ENCODE measurements at places on chromosomes 5 and 9.

DNA sequence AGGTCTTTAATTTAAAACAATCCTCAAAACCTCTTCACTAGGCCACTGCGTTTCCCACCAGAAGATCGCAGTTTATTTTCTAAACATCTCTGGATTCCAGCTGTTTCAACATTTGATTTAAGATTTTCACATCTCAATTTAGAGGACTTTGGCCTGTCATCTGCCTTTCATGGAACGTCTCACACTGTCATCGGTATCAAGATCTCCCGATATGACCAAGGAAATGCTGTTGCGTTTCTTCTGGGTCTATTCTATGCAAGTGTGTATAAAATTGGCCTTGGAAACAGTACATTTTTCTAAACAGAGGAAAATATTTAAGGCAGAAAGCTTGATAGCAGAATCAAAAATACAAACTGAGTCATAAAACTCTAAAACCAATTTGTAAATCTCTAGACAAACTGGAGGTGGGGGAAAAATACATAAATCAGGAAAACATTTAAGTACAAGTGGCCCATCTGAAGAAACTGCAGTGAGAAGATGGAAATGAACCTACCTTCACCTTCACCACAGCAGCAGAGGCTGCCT lies 53.6 kb upstream of the SIMC1 start:
- DNase-seq = no peak

GRCh38 chr5:97141539-97141938 lies 872 bp downstream of the LIX1 start:
- DNase-seq = no peak

- no peak for DNase-seq
Observed at GRCh38 chr9:129929496-129930125, 94.4 kb downstream of the USP20 start.

- no peak for DNase-seq
Observed at GRCh38 chr9:104108315-104108714, 14.2 kb downstream of the SMC2 start.

DNA sequence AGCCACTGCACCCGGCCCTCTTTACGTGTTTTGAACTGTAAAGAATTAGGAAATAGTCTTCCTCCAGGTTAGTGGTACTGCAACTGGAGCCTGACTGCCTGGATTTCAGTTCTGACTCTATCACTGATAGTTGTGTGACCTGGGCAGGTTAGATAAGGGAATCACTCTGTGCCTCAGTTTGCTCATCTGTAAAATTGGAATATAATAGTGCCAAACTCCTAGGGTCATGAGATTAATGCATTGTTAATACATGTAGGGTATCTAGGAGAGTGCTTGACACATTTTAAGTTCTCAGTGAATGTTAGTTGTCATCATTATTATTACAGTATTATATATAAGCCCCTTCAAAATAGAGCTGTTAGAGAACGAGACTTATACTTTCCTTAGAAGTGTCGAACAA lies 72.5 kb upstream of the FSD1L start:
- DNase-seq = no peak

GRCh38 chr5:179125789-179126505 lies 65.8 kb downstream of the ZNF354C start:
- DNase-seq = no peak

GRCh38 chr9:6910032-6910431 lies 152.3 kb downstream of the KDM4C start:
- DNase-seq = no peak

DNA sequence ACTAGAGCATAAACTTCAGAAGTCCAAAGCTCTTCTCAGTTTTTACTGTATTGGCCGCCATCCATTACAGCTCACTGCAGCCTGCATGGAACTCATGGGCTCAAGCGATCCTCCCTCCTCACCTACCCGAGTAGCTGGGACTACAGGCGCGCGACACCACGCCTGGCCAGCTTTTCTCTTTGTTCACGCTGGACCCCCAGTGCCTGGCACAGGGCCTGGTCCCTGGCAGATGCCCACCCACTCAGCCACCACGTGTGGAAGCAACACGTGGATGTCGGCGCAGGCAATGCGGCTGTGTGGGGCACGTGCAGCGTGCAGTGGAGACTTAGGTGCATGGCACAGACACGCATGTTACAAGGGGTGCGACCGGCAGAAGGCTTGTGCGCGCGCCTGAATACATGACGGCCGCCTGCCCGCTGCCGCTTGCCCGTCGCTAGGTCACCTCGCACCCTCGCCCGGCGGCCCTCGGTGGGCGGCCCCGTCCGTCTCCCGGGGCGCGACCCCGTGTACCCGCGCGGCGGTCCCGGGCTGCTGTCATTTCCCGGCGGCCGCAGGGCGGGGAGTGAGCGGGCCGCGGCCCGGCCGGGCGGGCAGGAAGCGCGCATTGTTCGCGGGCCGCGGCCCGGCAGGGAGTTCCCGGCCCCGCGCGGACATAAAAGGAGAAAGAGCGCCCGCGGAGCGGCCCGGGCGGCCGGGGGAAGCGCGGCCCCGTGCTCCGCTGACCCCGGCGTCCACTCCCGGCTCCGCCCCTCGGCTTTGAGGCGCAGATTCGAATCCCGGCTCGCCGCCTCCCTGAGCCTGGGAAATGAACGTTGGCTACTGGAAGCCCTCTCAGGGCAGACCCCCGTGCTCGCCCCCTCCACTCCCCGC lies 24.1 kb upstream of the PTGS1 start:
- no peak for DNase-seq

DNA sequence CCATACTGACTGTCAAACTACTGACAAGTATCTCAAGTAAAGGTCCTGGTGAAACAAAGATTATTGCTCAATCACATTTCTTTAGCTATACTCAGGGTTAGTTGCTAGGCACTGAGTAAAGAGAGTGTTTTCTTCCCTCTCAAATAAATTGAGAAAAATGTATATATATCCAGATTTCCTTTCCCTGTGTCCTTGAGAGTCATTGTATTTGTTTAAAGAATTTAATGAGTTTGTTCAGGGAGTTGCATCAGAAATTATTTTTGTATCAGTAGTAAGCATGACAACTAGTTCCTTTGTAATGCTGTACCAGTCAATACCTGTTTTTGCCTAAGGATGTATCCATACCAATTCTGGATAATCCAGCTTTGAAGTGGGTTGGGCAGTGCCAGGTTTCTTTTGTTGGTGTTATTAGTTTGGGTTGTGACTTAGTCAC lies 3.2 kb upstream of the ANKHD1 start:
- no peak for DNase-seq

DNA sequence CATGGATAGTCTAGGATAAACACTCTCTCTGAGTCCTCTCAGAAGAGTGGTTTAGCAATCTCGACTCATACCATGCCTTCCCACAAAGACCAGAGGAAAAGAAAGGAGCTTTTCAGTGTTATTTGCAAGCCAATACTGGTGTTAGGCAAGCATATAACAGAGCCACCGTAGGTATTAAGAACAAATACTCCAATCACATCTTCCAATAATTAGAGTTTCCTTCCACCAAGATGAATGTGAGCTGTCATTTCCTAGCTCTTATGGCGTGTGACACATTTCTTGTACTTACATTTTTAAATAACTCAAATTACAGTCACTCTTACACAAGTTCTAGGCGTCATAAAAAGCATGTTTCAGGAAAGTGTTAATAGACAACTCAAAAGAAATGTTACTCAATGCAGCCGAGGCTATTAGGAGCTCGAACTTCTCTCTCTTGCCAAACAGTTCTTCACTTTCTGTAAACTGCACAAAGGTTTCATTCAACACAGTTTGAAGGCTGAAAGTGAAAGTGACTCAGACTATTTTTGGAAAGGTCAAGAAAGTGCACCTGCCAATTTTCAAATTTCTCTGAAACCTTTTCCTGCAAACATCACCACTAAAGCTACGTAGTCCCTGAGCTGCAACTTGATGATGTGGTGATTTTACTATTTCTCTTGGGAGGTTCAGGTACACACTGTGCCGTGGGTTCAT lies 153.8 kb downstream of the AUH start:
- DNase-seq = no peak

- no peak for DNase-seq
Observed at GRCh38 chr9:34507556-34507955, 15.2 kb downstream of the ENHO start.

DNA sequence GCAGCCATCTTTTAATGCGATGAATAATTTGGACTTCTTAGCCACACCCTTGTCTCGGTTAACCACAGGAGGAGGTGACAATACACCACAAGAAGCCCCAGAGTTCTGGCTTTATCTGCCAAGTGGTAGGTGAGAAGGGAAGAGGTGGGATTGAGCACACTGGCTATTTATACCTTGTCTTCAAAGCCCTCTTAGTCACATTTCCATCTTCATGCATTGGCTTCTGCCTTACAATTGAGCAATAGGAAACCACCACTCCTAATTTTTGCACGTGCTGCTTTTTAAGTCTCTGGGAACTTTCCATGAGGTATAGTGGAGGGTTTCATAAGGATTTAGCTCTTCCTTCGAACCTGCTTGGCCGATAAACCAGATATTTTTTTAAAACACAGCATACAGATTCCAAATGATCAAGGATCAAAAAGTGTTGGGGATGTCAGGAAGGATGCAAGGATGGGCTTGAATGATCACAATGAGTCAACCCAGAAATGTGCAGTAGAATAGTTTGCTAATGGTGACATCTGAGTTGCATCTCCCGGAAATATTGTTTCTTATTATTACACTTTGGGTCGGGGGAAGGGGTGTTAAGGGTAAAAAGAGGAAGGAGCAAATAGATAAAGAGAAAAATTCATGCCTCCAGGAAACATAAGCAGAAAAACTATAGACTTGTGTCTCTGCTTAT lies 25.5 kb downstream of the PLAC8L1 start:
- no peak for DNase-seq

DNA sequence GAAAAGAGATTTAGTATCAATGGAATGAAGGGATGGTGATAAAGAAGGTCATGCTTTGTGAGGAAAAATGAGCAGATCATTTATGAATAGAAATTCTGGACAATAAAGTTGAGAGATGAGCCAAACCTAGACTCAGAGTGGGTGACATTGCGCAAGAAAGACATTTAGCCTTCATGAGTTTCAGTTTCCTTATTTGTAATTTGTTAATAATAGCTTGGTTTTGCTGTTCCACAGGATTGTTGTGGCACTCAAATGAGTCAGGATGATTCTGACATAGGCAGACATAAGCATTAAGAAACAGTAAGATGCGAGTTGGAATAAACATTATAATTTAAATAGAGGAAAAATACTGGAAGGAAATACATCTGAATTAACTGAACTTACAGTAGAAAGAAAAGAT lies 34.8 kb downstream of the ITGA2 start:
- no peak for DNase-seq

- no peak for DNase-seq
Observed at GRCh38 chr5:131109540-131110255, 55.4 kb downstream of the HINT1 start.

DNA sequence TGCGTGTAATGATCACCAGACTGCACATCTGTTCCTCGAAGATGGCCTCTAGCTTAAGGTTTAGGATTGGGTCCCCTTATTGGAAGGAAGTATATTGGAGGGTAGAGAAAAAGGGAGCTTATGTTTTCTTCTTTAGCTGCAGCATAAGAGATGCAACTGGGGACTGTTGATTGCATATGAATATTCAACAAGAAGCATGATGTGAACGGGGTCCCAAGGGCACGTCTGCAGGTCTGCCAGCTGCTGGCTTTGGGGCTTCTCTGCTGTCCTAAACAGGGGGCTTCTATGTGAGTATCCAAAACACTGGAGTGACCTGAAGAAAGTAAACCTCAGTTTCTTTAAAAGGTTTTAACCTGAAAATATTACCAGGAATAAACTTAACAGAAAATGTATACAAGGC lies 3.6 kb upstream of the BNIP1 start:
- DNase-seq = no peak

DNA sequence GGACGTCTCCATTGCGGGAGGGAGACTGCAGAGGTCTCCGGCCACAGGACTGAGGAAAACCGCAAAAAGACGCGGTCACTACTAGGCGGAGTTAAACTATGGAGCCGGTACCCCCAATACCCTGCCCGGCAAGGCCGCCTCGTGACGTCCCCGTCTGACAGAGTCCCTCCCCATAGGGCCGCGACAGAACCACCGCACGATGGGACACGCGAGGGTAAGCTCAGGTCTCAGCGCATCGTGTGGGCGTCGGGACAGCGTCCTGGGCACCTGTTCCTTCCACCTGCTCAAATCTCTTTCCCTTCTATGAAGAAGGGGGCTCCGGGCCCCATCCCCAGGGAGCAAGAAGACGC lies 35.2 kb upstream of the GLDC start:
- no peak for DNase-seq

GRCh38 chr9:19156805-19157204 lies 29.5 kb upstream of the PLIN2 start:
- no peak for DNase-seq

DNA sequence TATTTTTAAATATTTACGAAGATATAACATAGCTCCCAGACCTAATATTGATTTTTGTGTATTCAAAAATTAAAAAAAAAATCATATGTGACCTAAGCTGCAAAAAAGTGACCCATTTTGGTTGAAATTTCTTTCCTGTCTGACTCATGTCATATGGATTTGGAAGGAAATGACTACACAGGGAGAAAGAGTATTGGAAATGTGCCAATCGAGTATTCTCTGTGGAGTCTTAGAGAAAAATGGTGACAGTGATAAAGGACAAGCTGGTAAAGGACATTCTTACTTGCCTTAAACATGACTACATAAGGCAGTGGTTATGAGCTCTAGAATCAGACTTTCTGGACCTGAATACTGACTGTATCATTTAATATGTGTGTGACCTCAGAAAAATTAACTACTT lies 262.9 kb upstream of the PTPRD start:
- no peak for DNase-seq

- DNase-seq = no peak
Observed at GRCh38 chr5:41156739-41157138, 56.6 kb downstream of the C6 start.

DNA sequence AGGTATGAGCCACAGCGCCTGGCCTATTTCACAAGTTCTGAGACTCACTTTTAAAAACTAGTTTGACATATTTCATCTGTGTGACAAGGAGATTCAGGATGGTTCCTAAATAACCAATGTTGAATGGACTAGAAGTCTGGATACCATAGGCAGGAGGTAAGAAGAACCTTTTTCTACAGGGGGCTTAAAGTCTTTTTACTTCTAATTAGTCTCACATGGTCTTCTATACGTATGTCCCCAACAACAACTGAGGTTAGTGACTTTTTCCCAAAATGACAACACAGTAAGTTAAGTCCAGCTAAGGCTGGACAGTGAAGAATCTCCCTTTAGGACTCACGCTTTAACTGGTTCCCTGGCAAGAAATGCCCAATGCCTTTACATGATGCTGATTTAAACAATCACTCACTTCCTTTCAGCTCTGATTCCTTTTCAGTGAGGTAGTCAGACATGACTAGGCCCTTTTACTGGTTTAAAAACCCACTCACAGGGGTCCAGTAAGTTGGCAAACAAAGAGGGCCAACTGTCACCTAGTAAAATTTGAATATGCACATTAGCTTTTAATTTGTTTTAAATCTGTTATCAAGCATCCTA lies 12.1 kb upstream of the HAUS6 start:
- no peak for DNase-seq
